Sciatic nerve (tissue), 2 donors: ENCODE measurements at places on chromosomes 12 and 14. TPM values are rescaled to one million over a fixed set of nuclear protein-coding genes. Genes with fewer than 3 reads are reported as not detected.

DNA sequence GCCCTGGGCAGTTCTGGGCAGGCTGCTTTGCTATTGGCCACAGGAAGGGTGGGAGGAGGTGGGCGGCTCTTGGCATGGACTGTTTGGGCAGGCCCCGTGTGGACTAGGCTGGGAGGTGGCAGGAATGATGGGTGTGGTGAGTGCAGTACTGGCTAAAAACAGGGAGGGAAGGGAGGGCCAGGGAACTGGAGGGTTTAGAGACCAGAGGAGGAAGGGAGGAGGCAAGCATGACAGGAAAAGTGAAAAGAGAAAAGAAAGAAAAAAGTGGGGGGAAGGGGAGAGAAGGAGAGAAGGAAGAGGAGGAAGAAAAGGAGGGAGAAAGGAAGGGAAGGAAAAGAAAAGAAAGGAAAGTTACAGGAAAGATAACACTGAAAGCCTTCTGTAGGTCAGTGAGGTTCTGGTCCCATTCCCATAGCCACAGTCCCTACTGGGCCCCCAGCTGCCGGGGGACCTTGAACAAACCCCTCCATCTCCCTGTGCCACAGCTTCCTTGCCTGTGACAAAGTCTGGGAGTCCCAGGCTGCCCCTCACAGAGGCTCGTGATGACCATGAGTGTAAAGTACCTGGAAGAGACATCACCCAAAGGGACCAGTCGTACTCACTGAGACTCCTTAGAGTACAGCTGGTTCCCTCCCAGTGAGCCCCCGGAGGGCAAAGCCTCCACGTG, 1.1 kb upstream of the C14orf132 start:
- peak; percentile 66 for DNase-seq

The PIWIL1 gene
- not detected for total RNA-seq

The TTC9 gene
- total RNA-seq = 11.1 TPM

The KRT85 gene
- total RNA-seq = not detected

DNA sequence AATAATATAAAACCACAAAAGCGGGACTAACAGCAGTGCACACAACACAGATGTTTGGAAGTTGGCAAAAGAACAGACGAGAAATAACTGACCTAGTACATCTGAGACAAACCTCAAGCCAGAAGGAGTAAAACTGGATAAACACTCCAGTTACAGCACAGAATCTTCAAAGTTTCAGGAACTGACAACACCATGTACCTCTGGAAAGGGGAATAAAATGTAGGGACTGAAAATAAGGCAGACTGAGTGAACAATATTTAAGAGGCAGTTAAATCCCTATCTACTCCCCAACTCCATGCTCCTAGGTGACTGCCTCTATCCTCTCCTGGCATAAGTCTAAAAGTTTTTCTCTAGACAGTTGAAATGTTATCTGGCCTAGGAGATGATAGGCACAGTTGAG, 57.9 kb downstream of the ZFYVE21 start:
- no peak for DNase-seq

GRCh38 chr14:98957211-98958047, 314.6 kb downstream of the BCL11B start:
- peak; percentile 76 for DNase-seq

DNA sequence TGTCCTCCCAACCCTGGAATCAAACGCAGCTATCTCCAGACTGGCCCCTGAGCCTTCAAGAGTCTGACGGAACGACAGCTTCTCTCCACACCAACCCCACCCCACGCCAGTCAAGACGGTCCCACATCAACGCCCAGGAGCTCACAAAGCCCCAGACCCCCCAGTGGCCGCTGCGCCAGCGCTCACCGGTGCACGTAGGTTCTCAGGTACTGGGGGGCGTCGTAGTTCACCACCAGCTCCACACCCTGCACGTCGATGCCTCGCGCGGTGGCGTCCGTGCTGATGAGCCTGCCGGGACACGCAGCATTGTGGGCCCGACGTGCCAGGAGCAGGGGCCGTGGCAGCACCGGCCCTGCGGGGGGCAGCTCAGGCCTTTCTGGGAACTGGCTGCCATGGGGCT, 4.2 kb downstream of the DDX51 start:
- no peak for DNase-seq

DNA sequence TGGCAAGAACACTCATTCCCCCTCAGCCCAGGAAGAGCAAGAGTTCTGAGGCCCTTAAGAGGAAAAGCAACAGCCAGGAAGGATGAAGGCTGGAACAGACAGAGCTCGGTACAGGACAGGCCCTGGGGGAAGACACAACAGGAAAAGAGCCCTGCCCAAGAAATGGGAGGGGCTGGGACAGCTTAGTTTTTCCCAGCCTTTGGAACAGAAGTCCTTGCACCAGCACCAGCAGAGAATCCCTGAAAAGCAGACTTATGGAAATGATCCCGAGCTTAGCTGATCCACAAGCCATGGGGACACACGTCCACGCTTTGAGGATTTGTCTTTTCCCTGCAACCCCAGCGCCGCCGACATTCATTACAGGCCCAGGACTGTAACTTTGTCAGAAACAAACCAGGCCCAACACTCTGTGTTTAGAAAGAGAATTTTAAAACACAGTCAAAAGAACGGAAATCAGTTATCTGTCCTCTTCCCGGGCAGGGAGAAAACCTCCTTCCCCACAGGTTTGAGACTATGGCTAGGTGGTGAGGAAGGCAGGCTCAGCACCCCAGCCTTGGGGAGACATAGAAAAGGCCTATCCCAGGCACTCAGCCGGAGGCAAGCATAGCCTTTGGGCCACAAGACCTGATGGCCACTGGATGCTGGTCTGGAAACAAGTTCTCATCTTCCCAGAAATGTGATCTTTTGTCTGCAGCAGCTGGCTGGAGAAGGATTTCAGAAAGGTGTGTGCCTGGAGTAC, 4.0 kb upstream of the AVIL start:
- no peak for DNase-seq
